ENCODE measurements at places on chromosomes 16 and 17.

DNA sequence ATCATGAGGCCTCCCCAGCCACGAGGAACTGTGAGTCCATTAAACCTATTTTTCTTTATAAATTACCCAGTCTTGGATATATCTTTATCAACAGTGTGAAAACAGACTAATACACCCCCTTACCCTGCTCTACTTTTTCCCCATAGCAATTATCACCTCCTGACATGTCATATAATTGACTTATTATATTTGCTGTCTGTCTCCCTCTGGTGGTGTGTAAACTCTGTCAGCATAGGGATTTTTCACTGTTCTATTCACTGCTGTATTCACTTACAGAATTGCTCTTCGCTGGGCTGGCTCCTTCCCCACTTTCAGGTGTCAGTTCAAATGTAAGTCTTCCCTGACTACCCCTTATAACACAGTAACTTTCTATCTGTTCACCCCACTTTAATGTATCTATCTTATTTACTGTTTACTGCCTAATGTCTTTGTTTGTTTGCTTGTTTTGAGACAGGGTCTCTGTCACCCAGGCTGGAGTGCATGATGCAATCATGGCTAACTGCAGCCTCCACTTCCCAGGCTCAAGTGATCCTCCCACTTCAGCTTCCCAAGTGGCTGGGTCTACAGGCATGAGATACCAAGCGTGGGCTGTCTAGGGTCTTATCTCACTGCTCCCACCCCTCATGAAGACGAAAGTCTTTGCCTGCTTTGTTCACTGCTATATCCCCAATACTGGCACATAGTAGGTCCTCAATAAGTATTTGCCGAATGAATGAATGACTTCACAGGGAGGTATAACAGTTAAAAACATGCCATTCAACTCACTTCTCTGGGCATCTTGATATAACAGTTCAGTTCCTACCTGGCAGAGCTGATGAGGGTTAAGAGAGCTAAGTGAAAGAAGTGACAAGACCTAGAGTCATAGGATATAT lies 52.4 kb upstream of the CDH3 start:
- no peak overlapping the region for H3K27ac ChIP-seq
- DNase-seq = no peak
- H3K36me3 ChIP-seq = no peaks in the 10 kb centered on the region
- H3K4me1 ChIP-seq = peaks cover 4% of the 10 kb centered on the region
- no peaks in the 10 kb centered on the region for H3K27me3 ChIP-seq

DNA sequence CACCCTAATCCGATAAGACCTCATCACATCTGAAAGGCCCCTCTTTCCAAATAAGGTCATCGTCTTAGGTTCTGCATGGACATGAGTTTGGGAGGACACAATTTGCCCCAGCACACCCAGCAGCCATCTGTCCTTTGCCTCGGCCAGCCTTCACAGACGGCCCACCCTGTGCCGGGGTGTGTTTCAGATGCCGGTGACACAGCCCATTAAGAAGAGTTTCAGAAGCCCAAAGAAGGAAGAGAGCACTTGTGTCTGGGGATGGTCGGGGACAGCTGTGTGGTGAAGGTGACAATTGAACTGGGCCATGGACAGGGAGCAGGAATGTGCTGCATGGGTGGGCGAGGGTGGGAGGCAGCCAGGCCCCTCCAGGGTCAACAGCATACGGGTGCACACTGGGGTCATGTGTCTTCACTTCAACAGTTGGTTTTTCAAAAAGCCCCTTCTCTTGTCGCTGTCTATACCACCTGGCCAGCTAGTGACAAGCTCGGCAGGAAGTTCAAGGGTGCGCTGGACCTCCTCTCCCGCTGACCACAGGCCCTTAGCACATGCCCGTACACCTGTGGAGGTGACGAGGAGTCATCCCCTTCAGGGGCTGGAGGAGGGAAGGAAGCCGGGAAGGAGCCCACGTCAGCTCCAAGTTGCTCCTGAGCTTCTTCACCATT lies 183.1 kb downstream of the C16orf95 start:
- no peaks in the 10 kb centered on the region for H3K27me3 ChIP-seq
- no peak overlapping the region for H3K27ac ChIP-seq
- no peaks in the 10 kb centered on the region for H3K36me3 ChIP-seq
- H3K4me3 ChIP-seq = no peak overlapping the region
- peak; percentile 40 for DNase-seq

DNA sequence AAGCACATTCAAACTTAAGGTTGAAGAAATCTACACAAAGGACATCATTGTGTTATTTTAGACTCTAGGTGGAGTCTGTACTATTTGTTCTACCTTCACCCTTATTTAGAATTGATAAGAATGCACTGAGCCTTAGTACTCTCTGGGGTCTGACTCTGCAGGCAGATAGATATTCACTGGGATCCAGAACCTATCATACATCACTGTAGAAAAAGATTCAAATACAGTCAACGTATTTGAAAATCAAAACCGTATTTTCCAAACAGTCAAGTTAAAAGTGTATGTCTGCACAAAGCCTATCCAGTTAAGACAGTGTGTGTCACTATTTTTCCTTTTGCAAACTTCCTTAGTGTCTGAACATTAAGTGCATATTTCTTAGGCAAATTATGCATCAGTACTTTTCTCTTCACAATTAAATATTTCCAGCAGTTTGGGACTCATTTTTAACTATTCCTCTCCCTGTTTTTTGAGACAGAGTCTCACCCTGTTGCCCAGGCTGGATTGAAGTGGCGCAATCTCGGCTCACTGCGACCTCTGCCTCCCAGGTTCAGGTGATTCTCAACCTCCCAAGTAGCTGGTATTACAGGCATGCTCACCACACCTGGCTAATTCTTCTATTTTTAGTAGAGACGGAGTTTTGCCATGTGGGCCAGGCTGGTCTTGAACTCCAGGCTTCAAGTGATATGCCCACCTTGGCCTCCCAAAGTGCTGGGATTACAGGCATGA lies 22.3 kb downstream of the MOSMO start:
- peaks cover 24% of the 10 kb centered on the region for H3K36me3 ChIP-seq
- no peak overlapping the region for H3K4me3 ChIP-seq
- H3K27me3 ChIP-seq = no peaks in the 10 kb centered on the region
- H3K27ac ChIP-seq = no peak overlapping the region
- H3K4me1 ChIP-seq = peaks cover 5% of the 10 kb centered on the region

GRCh38 chr16:13315642-13316427 lies 414.4 kb downstream of the SHISA9 start:
- no peak overlapping the region for H3K27ac ChIP-seq
- no peaks in the 10 kb centered on the region for H3K36me3 ChIP-seq
- H3K27me3 ChIP-seq = no peaks in the 10 kb centered on the region
- H3K4me3 ChIP-seq = no peak overlapping the region
- no peaks in the 10 kb centered on the region for H3K4me1 ChIP-seq

GRCh38 chr16:22705799-22706198 lies 108.2 kb upstream of the HS3ST2 start:
- no peak overlapping the region for H3K4me3 ChIP-seq
- H3K4me1 ChIP-seq = no peaks in the 10 kb centered on the region
- H3K36me3 ChIP-seq = no peaks in the 10 kb centered on the region
- no peaks in the 10 kb centered on the region for H3K27me3 ChIP-seq
- no peak overlapping the region for H3K27ac ChIP-seq

- H3K4me3 ChIP-seq = no peak overlapping the region
- DNase-seq = no peak
- no peak overlapping the region for H3K27ac ChIP-seq
- H3K4me1 ChIP-seq = no peaks in the 10 kb centered on the region
- H3K36me3 ChIP-seq = no peaks in the 10 kb centered on the region
Observed at GRCh38 chr16:84324434-84325262, 30.0 kb downstream of the WFDC1 start.

GRCh38 chr16:14112539-14112856 lies 41.4 kb downstream of the MRTFB start:
- no peaks in the 10 kb centered on the region for H3K36me3 ChIP-seq
- H3K27me3 ChIP-seq = no peaks in the 10 kb centered on the region
- no peak overlapping the region for H3K27ac ChIP-seq
- no peak overlapping the region for H3K4me3 ChIP-seq
- DNase-seq = no peak

DNA sequence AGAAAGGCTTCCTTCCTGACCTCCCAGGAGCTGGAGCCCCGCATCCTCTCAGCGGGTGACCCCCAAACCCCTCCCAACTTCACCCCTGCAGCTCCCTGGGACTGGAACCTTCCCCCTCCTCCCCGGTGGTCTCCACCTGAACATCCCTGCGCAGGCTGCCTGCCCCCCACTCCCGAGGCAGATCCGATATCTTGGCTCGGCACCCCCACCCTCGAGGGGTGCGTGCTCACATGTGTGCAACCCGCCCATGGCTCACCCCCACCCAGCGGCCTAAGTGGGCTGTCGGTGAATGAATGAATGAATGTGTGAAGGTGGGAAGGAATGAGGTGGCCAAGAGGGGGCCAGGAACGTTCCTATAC lies 39.7 kb downstream of the SLC7A5 start:
- H3K4me1 ChIP-seq = peaks cover 13% of the 10 kb centered on the region
- no peak for DNase-seq
- no peaks in the 10 kb centered on the region for H3K36me3 ChIP-seq
- no peaks in the 10 kb centered on the region for H3K27me3 ChIP-seq
- H3K4me3 ChIP-seq = no peak overlapping the region
- no peak overlapping the region for H3K27ac ChIP-seq

- peaks cover 13% of the 10 kb centered on the region for H3K27me3 ChIP-seq
- no peak overlapping the region for H3K4me3 ChIP-seq
- peaks cover 13% of the 10 kb centered on the region for H3K4me1 ChIP-seq
- peak; percentile 69 for DNase-seq
Observed at GRCh38 chr17:74865504-74866197, 6.0 kb upstream of the GRIN2C start.

DNA sequence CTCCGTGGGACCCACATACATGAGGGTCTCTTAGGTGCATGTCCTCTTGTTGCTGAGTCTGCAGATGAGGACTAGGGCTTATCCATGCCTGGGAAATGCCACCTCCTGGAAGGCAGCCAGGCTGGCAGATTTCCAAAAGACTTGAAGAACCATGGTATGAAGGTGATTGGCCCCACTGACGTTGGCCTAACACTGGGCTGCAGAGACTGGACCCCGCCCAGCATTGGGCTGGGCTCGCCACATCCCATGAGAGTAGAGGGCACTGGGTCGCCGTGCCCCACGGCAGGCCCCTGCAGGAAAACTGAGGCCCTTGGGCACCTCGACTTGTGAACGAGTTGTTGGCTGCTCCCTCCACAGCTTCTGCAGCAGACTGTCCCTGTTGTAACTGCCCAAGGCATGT lies 38.2 kb upstream of the IL21R start:
- no peak for DNase-seq
- H3K4me3 ChIP-seq = no peak overlapping the region
- peaks cover 52% of the 10 kb centered on the region for H3K36me3 ChIP-seq
- H3K27ac ChIP-seq = no peak overlapping the region
- no peaks in the 10 kb centered on the region for H3K27me3 ChIP-seq

DNA sequence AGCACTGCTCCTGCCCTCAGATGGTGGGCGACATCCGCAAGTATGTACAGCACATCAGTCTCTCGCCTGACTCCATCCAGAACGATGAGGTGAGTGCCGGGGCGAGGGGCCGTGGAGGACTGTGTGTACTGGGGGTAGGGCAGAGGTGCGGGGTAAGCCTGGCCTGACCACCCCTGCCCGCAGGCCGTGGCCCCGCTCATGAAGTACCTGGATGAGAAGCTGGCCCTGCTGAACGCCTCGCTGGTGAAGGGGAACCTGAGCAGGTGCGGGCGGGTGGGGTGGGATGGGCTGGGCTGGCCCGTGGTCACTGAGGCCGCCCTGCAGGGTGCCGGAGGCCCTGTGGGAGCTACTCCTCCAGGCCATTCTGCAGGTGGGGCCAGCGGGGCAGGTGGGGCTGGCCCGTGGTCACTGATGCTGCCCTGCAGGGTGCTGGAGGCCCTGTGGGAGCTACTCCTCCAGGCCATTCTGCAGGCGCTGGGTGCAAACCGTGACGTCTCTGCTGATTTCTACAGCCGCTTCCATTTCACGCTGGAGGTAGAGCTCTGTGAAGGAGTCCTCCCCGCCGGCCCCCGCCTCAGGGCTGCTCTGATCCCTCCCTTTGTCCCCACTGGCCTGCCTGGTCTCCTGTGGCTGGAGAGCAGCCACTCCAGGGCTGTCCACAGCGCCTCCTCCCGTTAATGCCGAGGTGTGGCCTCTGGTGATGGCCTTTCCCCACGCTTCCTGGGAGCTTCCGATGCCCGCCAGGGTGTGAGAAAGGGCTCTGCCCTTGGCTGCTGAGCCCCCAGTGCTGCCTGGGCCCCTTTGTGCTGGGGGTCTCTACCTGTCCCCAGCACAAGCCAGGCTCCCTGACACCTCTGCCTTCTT lies 5.0 kb downstream of the TSR3 start:
- peaks cover 37% of the 10 kb centered on the region for H3K36me3 ChIP-seq
- H3K27me3 ChIP-seq = no peaks in the 10 kb centered on the region
- DNase-seq = no peak
- no peak overlapping the region for H3K4me3 ChIP-seq

GRCh38 chr17:27871407-27871806 lies 21.8 kb downstream of the LYRM9 start:
- H3K27me3 ChIP-seq = no peaks in the 10 kb centered on the region
- no peaks in the 10 kb centered on the region for H3K4me1 ChIP-seq
- no peak overlapping the region for H3K4me3 ChIP-seq
- no peak overlapping the region for H3K27ac ChIP-seq
- H3K36me3 ChIP-seq = peaks cover 6% of the 10 kb centered on the region

DNA sequence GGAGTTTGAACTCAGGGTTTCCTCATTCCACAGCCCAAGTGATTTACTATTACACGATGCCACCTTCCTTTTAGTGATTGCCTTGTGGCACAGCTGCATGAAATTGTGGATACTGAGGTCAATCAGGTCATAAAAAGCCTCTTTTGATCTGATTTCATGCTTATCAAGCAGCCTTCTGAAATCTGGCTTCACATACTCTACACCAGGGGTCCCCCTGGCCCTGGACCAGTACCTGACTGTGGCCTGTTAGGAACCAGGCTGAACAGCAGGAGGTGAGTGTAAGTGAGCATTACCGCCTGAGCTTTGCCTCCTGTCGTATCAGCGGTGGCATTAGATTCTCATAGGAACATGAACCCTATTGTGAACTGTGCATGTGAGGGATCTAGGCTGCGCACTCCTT lies 13.8 kb downstream of the SLFN5 start:
- no peaks in the 10 kb centered on the region for H3K27me3 ChIP-seq
- peaks cover 37% of the 10 kb centered on the region for H3K36me3 ChIP-seq
- H3K4me1 ChIP-seq = peaks cover 39% of the 10 kb centered on the region
- peak overlapping the region; percentile 56 for H3K27ac ChIP-seq
- H3K4me3 ChIP-seq = no peak overlapping the region

- H3K27me3 ChIP-seq = no peaks in the 10 kb centered on the region
- no peak overlapping the region for H3K27ac ChIP-seq
- DNase-seq = no peak
- peaks cover 11% of the 10 kb centered on the region for H3K4me1 ChIP-seq
- H3K4me3 ChIP-seq = no peak overlapping the region
Observed at GRCh38 chr17:60164697-60165096, 14.9 kb downstream of the CA4 start.

Data from spleen (tissue), 13 donors.